ENCODE measurements at places on chromosomes 6 and 20. TPM values are rescaled to one million over a fixed set of nuclear protein-coding genes. Genes with fewer than 3 reads are reported as not detected.

MAFB gene
- 0.15 TPM for total RNA-seq

FRK gene
- total RNA-seq: 1.4 TPM

DLK2 gene
- 8.1 TPM for total RNA-seq

MOG gene
- total RNA-seq: not detected

MPIG6B gene
- total RNA-seq: not detected

BPIFB1 gene
- total RNA-seq: 0.06 TPM

SLC44A4 gene
- 0.08 TPM for total RNA-seq

PSORS1C2 gene
- not detected for total RNA-seq

RPS10 gene
- total RNA-seq: 2,034 TPM

CPXM1 gene
- total RNA-seq: not detected

PAQR8 gene
- total RNA-seq: 1.3 TPM

NANP gene
- 6.0 TPM for total RNA-seq

CTAGE9 gene
- not detected for total RNA-seq

BPIFB2 gene
- not detected for total RNA-seq

SLC22A16 gene
- total RNA-seq: not detected

EPHA7 gene
- total RNA-seq: 0.15 TPM

MCHR2 gene
- not detected for total RNA-seq

TGM6 gene
- not detected for total RNA-seq

GHRH gene
- total RNA-seq: not detected

ULBP2 gene
- total RNA-seq: 3.2 TPM

COL11A2 gene
- total RNA-seq: 0.93 TPM

MYO6 gene
- total RNA-seq: 7.3 TPM

MRPL18 gene
- total RNA-seq: 102 TPM

COL19A1 gene
- total RNA-seq: not detected

PPP1R16B gene
- total RNA-seq: 0.08 TPM

TMC2 gene
- not detected for total RNA-seq

IPCEF1 gene
- 0.15 TPM for total RNA-seq

KCNK5 gene
- total RNA-seq: 1.0 TPM

DUSP15 gene
- total RNA-seq: 1.0 TPM

MUC21 gene
- not detected for total RNA-seq

BIRC7 gene
- total RNA-seq: 1.6 TPM

PTGIS gene
- not detected for total RNA-seq

ADGRG6 gene
- total RNA-seq: 43.1 TPM

POFUT1 gene
- 47.9 TPM for total RNA-seq

SLC23A2 gene
- 16.8 TPM for total RNA-seq

KIF6 gene
- 0.17 TPM for total RNA-seq

PPIL6 gene
- total RNA-seq: 2.9 TPM

ABHD16B gene
- total RNA-seq: not detected

FNDC11 gene
- 0.25 TPM for total RNA-seq

GPR6 gene
- not detected for total RNA-seq

CASS4 gene
- total RNA-seq: 0.12 TPM

PLCB1 gene
- total RNA-seq: 1.2 TPM

DDO gene
- total RNA-seq: 0.16 TPM

MROH8 gene
- total RNA-seq: 1.3 TPM

NOTCH4 gene
- 0.76 TPM for total RNA-seq

CALHM4 gene
- not detected for total RNA-seq

ADGRF5 gene
- not detected for total RNA-seq

CCDC170 gene
- 0.12 TPM for total RNA-seq

COL9A1 gene
- total RNA-seq: not detected

PI3 gene
- total RNA-seq: 2.5 TPM

TGM2 gene
- 542 TPM for total RNA-seq

VEGFA gene
- 30.8 TPM for total RNA-seq

ID1 gene
- 370 TPM for total RNA-seq

MYLK2 gene
- total RNA-seq: 0.65 TPM

PSORS1C1 gene
- 3.2 TPM for total RNA-seq

OR2H2 gene
- total RNA-seq: not detected
